Anterior cingulate cortex (tissue), 58 donors: ENCODE measurements at places on chromosomes 3 and 15.

- DNase-seq = no peak
These were observed 27.4 kb upstream of the PLSCR2 start for GRCh38 chr3:146496726-146497125.

GRCh38 chr3:149554826-149555225 is 80.3 kb downstream of the TM4SF4 start:
- no peak for DNase-seq

- DNase-seq = no peak
These were observed 79.0 kb downstream of the REC114 start for GRCh38 chr15:73522011-73522410.

DNA sequence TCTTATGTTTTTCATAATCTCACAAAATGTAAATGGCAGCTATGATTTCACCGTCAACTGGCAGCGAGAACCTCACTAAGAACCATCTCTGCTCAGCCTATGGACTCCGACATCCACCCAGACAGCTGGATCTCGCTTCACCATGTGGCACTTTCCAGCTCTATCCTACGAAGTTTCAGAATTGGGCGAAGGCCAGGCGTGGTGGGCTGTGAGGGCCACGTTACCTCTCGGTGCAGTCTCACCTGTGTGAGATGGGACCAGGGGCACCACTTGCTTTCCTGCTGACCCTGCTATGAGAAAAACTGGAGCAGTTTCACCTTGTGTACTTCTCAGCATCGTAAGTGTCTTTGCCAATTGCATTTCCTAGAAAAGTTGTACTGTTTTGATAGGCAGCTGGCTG is 32.3 kb downstream of the CHDH start:
- DNase-seq = no peak

DNA sequence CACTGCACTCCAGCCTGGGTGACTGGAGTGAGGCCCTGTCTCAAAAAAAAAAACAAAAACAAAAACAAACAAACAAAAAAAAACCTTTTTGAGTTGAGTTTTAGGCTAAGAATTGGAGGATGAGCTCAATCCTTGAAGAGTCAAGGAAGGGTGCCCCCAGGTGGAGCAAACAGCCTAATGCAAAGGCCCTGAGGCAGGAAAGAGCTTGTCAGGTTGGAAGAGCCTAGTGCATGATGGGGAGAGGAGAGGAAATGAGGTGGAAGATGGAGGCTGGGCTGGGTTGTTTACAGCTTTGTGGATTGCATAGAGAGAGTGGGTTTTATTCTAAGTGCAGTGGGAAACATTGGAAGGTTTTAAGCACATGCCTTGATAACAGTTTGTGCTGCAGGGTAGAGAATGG is 2.1 kb upstream of the SNX22 start:
- DNase-seq = no peak

- no peak for DNase-seq
These were observed 44.6 kb downstream of the EOMES start for GRCh38 chr3:27677565-27677964.

- DNase-seq = no peak
These were observed 213.2 kb downstream of the XXYLT1 start for GRCh38 chr3:195057716-195058115.

GRCh38 chr3:119601154-119601553 is 3.5 kb downstream of the PLA1A start:
- DNase-seq = no peak

- DNase-seq = no peak
These were observed 24.0 kb downstream of the LTF start for GRCh38 chr3:46440531-46441294.

DNA sequence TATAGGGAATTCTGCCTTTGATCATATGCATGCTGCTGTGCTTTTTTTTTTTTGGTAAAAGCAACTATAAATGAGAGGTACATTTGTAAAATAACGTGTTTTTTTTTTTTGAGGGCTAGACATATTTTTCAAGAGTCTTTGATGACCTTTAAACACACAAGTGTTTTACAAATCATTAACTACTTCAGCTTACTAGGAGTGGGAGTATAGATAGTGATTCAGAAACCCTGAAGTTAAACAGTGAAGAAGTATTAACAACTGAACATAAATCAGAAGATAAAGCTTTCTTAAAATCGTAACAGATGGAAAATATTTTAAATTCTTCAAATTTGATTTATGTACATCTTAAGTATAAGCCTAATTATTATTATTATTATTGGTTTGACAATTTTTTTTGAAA is 2.9 kb upstream of the GMNC start:
- DNase-seq = no peak

GRCh38 chr15:70557521-70558258 is 205.7 kb downstream of the UACA start:
- no peak for DNase-seq

- no peak for DNase-seq
These were observed 480.1 kb upstream of the SGO1 start for GRCh38 chr3:20666091-20666490.

GRCh38 chr3:72990701-72991395 is 5.8 kb upstream of the PPP4R2 start:
- DNase-seq = no peak

DNA sequence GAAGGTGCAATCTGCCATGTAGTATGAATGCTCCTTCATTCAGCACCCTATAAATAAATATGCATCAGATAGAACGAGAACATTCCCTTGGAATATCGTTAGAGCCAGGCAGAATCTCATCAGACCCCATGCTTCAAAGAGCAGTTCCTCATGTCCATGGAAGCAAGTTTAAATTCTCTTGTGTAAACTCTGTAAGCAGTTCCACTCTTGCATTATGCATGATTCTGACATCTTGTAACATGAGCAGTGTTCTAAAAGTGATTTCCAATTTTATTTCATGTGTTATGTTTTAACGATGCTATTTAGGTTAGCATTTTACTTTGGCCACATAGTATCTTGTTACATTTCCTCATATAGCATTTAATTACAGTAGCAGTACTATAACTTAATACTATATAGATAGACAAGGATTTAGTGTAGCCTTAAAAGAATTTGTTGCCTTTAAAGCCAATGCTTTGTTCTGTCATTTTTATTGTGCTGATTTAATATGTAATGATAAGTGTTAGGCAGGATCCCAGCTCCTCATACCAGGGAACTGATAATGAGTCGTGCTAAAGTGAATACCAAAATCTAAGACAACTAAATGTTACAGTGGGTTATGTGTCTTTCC is 161.2 kb upstream of the NECTIN3 start:
- DNase-seq = no peak

GRCh38 chr15:80990955-80991354 is 1.3 kb upstream of the MESD start:
- no peak for DNase-seq

- no peak for DNase-seq
These were observed 16.2 kb downstream of the CEP152 start for GRCh38 chr15:48794697-48795134.

DNA sequence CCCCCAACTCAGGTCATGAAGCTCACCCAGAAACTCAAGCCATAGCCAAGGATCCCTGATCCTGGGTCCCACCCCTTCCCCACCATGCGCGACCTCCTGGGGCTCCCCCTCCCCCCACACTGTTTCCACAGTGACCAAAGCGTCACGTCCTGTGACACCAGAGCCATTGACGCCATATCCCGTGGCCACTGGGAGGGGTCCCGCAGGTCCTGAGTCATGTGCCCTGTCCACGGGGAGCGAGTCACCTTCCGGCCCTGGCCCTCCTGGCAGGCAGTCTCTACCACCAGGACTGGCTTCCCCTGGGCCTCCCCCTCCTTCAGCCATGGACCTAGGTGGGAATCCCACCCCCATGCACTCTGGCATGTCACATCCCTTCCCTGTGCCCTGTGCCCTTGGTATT is 15.6 kb downstream of the SEMA3F start:
- no peak for DNase-seq

DNA sequence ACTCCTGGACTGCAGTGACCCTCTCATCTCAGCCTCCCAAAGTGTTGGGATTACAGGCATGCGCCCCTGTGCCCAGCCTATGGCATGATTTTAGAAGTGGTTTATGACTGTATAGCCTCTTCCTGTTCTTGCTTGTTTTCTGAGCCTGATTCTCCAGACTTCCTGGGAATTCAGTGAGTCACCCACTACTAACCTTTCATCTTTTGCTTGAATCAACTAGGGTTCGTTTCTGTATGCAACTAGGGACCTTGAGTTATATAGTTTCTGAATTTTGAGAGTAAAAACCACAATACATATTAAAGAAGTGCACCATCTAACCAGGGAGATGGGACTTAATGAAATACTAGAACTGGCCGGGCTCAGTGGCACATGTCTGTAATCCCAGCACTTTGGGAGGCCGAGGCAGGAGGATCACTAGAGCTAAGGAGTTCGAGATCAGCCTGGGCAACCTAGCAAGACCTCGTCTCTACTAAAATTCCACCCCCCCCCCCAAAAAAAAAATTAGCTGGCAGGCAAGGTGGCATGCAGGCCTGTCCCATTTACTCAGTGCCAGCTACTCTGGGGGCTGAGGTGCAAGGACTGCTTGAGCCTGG is 76.0 kb downstream of the ZNF609 start:
- no peak for DNase-seq

GRCh38 chr3:13005301-13005700 is 67.9 kb downstream of the IQSEC1 start:
- DNase-seq = no peak

DNA sequence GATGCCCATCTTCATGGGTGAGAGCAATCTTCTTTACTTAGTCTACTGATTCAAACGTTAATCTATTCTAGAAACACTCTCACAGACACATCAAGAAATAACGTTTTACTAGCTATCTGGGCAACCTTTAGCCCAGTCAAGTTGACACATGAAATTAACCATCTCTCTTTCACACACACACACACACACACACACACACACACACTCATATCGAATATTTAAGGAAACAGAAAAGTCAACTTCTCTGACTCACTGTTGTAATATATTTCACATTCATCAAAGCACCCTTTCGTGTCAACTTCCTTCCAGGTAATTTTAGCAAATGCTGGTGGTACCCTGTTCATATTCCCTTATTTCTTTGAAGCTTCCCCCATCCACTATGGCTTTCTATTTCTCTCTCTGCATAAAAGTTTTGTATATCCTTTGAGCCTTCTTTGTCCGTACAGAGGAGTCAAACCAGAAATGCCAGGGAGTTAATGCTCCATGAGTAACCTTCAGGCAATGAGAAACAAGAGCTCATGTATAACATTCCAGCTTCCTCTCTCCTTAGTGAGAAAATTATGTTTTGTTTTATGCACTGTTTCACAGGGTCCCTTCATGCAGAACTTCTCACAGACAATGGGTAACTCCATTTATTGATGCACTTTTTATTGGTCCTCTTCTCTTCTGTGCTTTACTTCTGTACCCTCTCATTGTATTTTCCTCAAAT is 335.5 kb upstream of the CBLB start:
- no peak for DNase-seq

DNA sequence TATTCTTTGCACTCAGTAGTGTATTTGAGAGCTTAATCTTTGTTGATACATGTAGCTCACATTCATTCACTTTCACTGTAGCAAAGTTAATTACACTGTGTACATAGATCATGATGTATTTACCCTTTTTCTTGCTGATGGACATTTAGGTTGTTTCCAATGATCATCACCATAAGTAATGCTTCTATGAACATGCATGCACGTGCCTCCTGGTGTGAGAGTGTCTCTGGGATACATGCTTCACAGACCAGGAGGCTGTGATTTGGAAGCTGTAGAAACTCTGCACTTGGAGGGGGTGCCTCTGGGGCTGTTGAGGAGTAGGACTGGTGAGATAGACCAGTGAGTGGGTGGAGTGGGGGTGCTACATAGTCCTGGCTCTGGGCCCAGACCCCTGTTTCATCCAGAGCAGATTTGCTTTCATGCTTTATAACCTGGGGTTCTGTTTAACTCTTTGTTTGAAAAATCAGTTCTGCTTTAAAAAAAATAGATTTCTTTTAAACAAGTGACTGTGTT is 18.2 kb upstream of the SMAD3 start:
- no peak for DNase-seq

- no peak for DNase-seq
These were observed 4.7 kb upstream of the MYEF2 start for GRCh38 chr15:48182749-48183148.

DNA sequence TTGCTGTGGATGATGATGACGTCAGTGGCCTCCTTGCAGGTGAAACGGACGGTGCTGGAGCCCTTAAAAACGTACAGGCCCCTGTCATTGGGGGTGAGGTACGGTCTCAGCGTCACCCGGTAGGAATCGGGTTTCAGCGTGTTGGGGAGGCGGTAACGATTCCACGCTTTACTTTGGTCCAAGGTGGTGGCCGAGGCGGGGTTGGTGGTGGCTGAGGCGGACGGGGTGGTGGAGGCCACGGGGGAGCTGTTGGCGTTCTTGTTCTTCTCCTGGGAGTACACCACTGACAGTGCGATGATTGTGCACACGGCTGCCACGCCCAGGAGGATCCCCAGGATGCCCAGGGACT is 8.5 kb downstream of the ANPEP start:
- DNase-seq = no peak

GRCh38 chr3:180352261-180352660 is 249.7 kb upstream of the TTC14 start:
- no peak for DNase-seq

DNA sequence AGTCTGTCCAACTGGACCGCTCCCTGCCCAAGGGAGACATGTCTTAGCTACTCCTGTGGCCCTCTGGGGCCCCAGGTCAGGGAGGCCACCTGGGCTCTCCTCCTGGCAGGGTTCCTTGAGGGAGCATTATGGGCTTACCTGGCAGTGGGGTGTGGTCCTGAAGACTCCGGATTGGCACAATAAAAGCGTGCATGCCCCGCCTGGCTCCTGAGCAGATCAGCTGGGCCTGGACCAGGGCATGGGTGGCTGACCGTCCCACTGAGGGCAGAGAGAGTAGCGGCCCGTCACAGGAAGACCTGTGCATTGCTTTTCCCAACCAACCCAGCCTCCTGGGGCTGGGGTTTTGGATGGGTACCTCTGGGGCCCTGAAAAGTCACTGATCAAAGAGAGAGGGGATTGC is 5.4 kb downstream of the ACOX2 start:
- DNase-seq = no peak

DNA sequence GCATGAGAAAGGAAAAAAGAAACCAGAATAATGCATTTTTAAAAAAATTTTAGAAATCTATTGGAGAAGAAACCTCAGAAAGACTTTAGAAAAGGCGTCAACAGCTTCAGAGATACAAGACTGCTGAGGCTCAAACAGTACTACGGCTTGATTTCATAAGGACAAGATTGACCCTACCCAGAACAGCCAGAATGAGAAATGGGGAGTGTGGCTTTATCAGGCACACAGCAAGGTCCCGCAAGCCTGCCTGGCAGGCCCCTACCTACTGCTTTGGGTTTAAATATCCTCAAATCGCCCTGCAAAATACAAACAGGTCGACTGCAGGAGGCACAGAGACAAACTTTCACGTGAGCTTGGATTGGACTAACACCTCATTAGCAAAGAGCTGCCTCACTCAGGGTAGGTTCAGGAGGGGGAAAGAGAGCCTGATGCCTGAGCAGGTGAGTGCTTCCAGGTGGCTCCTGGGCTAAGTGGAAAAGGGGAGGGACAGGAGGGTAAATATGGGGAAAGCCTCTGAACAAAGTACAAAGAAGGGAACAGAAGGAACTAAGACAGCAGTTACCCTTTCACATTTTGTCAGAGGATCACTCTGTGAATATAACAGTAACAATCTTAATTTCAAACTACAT is 87.5 kb downstream of the RORA start:
- no peak for DNase-seq
